ENCODE measurements at places on chromosomes 5 and 9.

DNA sequence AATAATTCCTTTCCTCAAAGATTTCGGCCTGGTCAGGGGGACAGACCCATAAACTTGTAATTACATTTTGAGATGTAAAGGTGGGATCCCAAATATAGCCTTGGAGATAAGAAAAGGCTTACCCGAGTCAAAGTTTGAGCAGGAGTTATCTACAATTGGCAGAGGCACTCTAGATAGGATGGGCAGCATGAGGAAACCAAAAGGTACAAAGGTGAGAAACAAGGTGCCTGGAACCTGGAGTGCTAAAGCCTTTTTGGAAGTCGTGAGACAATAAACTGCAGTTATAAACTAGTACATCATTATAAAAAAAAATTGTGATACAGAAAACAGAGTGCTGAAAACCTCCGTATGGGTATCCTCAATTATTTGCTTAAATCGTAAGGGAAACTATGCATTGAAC lies 212.4 kb downstream of the EFNA5 start:
- no peak for DNase-seq

- DNase-seq: no peak
Measured at GRCh38 chr5:162916368-162916767, 521.0 kb upstream of the CCNG1 start.

DNA sequence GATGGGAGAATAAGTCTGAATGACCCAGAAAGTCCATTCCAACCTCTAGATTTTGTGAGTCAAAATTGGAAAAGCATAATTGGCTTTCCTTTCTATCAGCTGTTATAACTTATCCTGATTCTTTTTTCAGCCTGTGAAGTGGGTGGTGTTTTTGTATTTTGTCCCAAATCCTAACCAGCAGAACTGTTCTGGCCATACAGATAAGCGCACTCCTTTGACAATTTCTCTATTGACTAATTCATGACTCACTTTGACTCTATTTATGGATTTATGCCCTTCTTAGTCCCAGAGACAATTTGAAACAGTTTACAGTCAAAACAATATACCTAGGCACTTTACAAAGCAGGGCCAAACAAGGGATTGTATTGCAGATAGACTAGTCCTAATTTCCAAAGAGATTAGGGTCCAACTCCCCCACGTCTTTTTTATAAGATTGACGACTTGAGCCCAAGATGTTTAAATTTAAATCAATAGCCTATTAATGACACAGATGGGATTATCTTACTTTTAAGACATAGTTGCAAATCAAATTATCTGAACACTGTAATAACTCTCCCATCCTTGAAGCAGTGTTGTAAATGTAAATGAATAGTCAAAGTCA lies 301.7 kb upstream of the SEMA6A start:
- DNase-seq: no peak

DNA sequence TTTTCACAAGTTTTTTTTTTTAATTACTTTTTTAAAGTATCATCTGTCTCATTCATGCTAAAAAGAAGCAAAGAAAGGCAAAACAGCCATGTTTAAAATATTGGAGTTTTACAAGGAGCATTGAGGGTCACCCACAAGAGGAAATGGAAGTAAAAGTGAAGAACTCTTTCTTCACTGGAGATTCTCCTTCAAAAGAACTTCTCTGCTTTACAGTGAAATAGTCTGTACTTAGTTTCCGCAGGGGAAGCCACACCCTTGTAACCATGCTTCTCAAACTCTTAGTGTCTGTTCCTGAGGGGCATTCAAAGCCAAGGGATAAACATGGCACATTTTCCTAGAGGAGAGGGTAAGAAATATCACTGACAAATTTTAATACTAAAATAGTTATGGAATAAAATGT lies 8.6 kb downstream of the C9orf72 start:
- no peak for DNase-seq

DNA sequence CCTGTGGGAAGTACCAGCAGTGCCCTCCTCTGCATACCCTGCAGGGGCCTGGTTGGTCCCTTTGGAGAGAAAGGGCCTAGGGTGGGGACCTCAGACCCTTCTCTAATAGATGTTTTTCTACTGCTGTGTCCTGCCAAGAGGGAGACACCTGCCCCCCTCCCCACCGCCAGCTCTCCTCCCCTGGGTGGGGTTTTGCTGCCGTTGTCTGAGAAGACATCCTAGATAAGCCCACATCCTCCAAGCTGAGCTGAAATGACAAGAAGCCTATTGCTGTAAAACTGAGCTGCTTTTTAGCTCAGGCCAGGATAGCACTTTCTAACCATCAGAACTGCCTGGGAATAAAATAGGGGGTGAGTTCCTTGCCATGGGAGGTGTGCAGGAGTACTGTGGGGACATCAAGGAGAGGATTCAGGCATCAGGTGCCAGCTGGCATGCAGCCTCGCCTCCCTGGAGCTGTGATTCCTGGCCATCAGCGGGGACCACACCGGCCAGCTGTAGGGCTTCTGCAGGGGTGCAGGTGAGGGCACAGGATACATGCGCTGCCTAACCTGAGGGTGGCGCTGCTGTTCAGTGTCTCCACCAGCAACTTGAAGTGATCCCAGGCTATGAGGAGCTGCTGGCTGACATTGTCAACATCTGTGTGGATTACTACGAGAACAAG lies 37.9 kb downstream of the CYFIP2 start:
- DNase-seq: peak; percentile 24

DNA sequence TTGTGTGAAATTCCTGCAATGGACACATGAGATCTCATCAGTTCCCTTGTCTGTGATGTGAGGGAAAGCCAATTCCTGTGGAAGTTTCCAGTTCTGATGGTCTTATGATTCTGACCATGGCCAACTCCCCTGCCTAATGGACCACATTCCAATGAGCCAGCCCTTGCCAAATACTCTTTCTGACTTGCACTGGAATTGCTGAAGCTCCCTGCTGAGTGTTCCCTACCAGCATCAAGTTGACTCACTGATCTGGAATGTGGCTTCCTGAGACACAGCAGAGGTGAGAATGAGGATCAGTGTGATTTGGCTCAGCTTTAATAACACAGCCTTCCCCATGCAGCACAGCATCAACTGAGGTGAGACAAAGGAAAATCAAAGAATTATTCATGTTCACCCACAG lies 427.8 kb downstream of the KDM4C start:
- DNase-seq: no peak

DNA sequence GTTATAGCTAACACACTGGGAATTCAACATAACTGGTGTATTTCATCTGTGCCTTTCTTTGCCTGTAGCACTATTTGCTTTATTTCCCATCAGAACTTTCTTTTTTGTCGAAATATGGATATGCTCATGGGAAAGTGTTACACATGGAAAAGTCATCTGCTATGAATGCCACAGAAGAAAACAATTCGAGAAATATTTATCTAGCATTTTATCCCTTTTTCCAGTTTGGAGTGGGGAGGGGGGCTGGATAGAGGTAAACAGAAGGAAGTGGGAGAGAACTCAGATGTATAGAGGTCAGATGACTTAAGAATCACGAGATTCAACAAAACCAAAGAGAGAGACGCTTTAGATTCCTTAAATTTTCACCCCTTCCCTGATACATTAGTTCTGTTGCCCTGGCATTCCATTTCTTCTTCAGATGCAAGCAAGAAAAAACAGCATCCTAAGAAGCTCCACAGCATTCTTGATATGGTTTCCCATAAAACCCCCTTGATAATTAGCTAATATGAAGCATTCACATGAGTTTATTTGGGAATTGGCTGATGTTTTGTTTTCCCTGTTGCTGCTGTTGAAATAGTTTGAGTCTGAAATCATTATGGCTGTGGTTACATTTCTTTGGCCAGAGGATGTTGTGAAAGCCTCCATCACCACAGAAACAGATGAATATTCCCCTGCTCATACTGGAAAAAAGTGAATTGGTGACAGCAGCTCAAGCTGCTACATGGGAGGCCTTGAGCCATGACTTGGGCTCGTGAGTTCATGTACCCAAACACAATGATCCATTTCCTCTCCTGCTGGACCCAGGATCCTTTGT lies 335.8 kb upstream of the DAB2 start:
- no peak for DNase-seq

DNA sequence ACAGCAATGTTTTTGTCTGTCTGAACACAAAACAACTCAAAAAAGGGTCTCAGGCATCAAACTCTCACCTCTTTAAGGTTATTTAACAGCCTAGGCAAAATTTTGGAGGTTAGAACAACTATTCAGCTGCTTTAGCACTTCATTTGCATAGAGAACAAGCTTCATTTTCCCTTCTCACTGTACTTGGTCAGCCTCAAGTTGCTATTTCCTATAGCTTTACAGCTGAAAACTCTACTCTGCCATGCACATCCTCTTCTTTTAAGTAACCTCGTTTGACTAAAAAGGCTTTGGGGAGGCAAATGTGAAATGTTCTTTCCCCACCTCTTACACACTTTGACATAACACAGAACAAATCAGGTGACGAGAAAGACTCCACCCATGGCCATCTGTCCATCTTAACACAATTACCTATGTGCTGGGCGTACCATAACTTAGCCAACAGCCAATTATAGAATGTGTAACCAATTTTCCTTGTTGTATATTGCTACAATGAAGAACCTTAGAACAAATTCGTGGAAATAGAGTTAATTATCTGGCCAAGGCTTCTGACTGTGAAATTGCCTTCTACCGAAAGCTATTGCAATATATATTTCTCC lies 195.7 kb downstream of the DCP2 start:
- DNase-seq: no peak
